ENCODE measurements at places on chromosomes 13 and 19. TPM values are rescaled to one million over a fixed set of nuclear protein-coding genes. Genes with fewer than 3 reads are reported as not detected.

PTGER1 gene
- 15.5 TPM for total RNA-seq

TMEM145 gene
- not detected for total RNA-seq

HIPK4 gene
- total RNA-seq, result 0.06 TPM

FGF22 gene
- 0.26 TPM for total RNA-seq

FUT1 gene
- 0.25 TPM for total RNA-seq

NLRP9 gene
- not detected for total RNA-seq

CYP2A6 gene
- total RNA-seq, result not detected

RAB4B gene
- total RNA-seq, result 8.5 TPM

C19orf73 gene
- total RNA-seq, result 1.1 TPM
